ENCODE measurements at places on chromosomes 1 and 21.

DNA sequence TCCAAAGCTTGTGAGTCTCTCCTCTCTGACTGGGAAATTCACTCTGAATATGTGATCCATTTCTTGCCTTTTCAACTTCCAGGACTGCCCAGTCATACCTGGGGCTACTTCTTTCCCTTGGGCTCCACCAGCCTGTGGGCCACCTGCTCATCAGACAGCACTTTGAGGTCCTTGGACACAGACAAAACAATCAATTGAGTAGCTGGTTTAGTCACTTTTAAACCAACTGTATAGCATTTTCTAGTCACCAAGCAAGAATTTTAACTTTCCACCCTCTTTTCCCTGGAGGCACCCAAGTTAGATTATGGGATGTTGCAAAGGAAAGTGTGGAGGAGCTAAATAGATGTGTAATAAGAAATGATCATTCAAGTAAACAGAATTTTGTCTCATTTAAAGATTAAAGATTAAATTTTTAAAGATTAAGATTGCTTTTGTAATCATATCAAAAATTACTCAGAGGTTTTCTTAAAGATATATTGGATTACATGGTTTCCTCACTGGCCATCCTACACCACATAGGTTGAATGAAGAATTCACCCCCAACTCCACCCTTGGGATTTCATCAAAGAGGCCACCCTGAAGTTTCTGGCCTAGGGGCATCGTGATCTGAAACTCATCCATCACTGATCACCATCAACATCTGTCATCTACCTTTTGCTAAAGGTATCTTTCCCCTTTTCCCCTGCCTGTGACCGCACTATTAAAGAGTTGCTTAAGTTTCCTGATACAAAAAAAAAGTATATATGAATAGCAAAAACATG, 219.2 kb upstream of the NR5A2 start:
- DNase-seq = no peak

GRCh38 chr1:20110679-20111078, 8.7 kb downstream of the PLA2G2D start:
- no peak for DNase-seq

DNA sequence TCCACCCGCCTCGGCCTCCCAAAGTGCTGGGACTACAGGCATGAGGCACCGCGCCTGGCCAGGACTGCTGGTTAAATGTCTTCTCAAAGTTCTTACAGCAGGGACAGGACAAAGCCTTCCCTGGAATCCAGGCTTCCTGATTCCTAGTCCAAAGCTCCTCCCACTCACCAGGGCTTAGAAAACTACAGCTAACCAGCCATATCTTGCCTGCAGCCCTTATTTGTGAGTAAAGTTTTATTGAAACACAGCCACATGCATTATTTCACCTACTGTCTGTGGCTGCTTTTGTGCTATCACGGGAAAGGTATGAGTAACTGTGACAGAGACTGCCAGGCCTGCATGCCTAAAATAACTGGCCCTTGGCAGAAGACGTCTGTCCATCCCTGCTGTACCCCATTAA, 24.4 kb downstream of the TMCO4 start:
- DNase-seq = no peak

GRCh38 chr1:36913016-36913415, 121.3 kb downstream of the GRIK3 start:
- no peak for DNase-seq

- no peak for DNase-seq
These were observed 55.1 kb downstream of the PTGER3 start for GRCh38 chr1:70992521-70992920.

GRCh38 chr1:43883321-43883720, 50.3 kb upstream of the ARTN start:
- no peak for DNase-seq

DNA sequence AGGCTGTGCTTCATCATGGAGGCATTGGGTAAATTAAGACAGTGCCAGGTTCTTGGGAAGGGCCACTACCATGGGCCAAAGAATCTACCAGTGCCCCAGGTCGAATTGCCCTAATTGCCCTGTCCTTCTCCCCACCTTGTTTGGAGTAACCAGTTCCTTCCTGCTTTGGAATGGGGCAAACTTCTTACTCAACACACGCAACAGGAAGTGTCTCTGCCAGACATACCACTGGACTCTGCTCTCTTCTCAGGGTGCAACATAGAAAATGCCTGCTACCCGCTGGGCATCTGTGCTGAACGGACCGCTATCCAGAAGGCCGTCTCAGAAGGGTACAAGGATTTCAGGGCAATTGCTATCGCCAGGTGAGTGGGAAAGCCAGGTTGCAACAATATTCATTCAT, 15.8 kb downstream of the CDA start:
- no peak for DNase-seq

GRCh38 chr1:27519331-27520258, 29.6 kb upstream of the WASF2 start:
- DNase-seq = no peak

- DNase-seq = no peak
These were observed 36.4 kb upstream of the COL6A2 start for GRCh38 chr21:46061518-46061917.

- no peak for DNase-seq
These were observed at the start of gene LCE3A for GRCh38 chr1:152622803-152623202. LCE3A (minus strand) TSS chr1:152623103; CDS start chr1:152623103, 0 bp downstream.

DNA sequence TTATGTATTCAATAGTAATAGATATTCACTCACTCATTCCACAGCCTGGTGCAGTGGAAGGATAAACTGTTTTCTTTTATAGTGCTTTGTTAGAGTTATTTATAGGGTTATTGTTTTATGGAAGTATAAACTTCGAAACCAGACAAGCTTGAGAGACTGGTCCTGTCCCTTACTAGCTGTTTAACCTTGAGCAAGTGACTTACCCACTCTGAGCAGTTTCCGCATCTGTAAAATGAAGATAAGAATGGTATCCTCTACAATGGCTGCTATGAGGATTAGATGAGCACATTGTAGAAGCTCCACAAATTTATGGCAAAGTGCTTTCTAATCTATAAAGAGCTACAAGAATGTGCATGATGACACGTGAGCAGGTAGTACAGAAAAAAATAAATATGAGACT, 30.8 kb upstream of the EPS15 start:
- DNase-seq = no peak

- DNase-seq = no peak
These were observed 72.0 kb downstream of the SYT6 start for GRCh38 chr1:114081437-114082303.

- DNase-seq = no peak
These were observed 850.9 kb downstream of the USP25 start for GRCh38 chr21:16580661-16581060.

DNA sequence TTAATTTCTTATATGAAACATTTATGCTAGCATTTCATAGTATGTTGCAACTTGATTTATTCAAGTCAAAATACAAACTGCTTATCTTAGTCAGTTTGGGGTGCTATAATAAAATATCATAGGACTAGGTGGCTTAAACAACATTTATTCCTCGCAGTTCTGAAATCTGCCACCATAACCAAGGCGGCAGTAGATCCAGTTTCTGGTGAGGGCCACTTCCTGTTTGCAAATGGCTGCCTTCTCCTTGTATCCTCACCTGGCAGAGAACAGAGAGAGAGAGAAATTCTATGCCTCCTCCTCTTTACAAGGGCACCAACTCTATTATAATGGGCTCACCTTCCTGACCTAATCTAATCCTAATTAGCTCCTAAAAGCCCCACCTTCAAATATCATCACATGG, 76.1 kb upstream of the RGS2 start:
- DNase-seq = no peak

DNA sequence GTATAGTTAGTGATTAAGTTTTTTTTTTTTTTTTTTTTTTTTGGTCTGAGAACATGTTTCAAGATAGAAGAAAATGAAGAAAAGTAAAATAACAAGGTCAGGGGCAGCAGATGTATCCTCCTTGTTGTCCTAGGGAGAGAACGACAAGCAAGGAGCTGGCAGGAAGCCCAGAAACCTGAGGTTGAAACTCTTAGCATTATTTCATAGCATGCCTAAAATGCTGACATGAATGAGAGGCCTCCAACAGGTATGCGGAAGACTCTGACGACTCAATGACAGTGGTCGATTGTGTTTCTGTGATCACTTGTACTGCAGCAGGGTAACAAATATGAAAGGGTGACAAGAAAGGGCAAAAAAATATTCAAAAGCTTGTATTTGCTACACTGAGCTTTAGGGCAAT, 415.9 kb downstream of the PLA2G4A start:
- peak; percentile 70 for DNase-seq

DNA sequence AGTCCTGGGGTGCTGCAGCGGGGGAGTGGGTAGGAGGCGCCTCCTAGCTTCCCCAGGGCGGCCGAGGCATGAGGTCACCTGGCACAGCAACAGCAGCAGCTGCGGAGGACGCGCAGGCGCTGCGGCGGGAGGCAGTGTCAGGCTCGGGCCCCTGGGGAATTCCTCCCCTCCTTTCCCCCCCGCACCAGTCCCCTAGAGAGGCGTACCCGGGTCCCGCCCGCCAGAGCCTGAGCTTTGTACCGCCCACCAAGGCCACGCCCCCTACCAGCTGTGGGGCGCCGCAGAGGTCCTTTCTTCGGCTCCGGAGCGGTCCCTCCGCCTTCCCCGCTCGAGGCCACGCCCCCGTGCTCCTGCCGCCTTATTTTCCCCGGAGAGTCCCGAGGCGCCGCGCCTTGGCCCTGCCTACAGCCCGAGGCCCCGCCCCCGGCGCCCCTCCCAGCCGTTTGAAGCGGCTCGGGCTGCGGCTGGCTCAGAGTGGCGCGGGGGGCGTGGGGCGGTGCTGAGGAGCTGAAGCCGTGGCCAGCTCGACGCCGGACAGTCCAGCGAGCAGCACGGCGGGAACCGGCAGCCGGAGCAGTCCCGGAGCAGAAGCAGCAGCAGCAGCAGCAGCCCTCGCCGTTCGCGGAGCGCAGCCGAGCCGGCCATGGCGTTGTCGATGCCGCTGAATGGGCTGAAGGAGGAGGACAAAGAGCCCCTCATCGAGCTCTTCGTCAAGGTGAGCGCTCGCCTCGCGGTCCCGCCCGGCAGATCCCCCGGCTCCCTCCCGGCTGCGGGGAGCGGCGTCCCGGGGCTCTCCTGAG, at the start of gene CLIC4:
TSS of gene CLIC4 (plus strand) at position 537 of the 800 bp plus-strand sequence. CDS start at position 644, 107 bp downstream.
- DNase-seq = peak; percentile 99

DNA sequence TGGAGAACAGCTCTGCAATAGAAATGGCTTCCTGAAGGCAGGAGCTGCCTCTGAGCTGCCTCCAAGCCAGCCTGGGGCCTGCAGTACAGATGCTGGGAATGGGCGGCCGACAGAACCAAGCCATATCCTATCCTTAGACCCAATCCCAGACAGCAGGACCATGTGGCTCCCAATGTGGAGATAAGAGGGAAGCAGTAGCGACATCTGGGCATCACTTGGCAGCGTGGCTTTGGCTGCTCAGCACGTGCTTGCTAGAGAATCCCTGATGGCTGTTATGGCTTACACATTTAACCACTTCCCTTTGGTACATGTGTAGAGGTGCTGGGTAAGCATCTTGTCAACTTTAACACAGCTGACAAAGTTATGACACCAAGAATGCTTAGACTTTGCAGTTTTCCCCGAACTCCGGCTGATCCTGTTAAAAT, 87.7 kb downstream of the MAN1C1 start:
- no peak for DNase-seq

- DNase-seq = no peak
These were observed 4.8 kb upstream of the RGS16 start for GRCh38 chr1:182608845-182609610.

GRCh38 chr1:2242814-2243725, 15.0 kb downstream of the SKI start:
- DNase-seq = peak; percentile 29

DNA sequence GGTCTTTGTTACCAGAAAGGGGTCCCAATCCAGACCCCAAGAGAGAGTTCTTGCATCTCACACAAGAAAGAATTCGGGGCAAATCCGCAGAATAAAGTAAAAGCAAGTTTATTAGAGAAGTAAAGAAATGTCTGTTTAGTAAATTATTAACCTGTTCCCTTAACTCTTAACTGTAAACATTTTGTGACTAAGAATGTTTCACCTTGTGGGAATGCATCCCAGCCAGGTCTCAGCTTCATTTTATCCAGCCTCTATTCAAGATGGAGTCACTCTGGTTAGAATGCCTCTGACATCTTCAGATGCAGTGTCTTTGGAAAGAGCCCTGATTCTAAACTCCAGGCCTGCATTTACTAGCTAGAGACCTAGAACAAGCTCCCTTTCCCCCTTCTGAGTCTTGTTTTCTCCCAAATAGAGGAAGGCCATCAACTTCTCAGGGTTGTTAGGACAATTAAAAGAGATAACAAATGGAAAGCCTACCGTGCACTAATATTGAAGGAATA, 4.5 kb upstream of the FABP3 start:
- no peak for DNase-seq

- no peak for DNase-seq
These were observed 16.9 kb upstream of the GNG12 start for GRCh38 chr1:67850151-67850551.

GRCh38 chr1:228207381-228207810, 448 bp upstream of the OBSCN start:
- no peak for DNase-seq

- no peak for DNase-seq
These were observed 4.3 kb upstream of the MX2 start for GRCh38 chr21:41357546-41357945.

DNA sequence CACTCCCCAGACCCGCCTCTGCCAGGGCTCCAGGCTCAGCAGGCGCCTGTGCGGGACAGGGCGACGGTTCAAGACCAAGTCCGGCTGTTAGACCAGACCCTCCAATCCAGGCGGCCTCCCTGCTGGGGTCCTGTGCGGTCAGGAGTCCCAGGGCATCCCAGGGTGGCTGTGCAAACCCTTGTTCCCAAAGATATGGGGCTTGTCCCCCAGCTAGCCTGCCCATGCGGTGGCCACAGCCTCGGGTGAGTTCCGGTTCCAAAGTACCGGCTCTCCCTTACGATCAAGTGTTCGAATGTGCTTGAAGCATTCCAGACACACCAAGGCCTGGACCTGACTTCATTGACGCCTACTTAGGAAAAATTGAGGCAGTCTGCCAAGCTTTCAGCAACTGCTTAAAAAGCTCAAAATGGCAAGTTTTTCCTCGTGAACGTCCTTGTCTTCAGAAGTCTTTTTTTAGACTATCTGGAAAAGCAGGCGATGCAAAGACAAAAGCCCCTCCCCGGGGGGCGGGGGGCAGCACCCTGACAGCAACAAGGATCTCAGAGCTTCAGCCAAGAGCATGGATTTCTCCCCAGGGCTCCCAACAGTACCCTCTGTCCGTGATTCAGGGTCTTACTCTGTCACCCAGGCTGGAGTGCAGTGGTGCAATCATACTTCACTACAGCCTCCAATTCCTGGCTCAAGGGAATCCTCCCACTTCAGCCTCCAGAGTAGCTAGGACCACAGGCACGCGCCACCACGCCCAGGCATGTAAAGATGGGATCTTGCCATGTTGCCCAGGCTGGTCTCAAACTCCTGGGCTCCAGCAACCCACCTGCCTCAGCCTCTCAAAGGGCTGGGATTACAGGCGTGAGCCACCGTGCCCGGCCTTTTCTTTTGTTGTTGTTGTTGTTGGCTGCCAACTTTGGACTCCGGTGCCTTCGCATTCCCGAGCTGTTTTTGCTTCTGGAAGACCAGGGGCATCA, 2.3 kb downstream of the FAAP20 start:
- no peak for DNase-seq

GRCh38 chr1:41913014-41913413, 5.7 kb downstream of the HIVEP3 start:
- DNase-seq = no peak

GRCh38 chr21:36860736-36861594, 105.5 kb downstream of the HLCS start:
- no peak for DNase-seq

- DNase-seq = no peak
These were observed 33.9 kb upstream of the CSF1 start for GRCh38 chr1:109876617-109877316.

- no peak for DNase-seq
These were observed 54.7 kb upstream of the GREM2 start for GRCh38 chr1:240666568-240667198.

GRCh38 chr1:2172012-2172411, 22.6 kb downstream of the FAAP20 start:
- no peak for DNase-seq

Data from NCI-H187 (cell line).